ENCODE measurements at places on chromosomes 5 and 9.
A peak's percentile ranks its signal among the peaks of the same experiment; 100 is the strongest.

GRCh38 chr5:14321936-14322335 lies 178.8 kb downstream of the TRIO start:
- DNase-seq: no peak

- no peak for DNase-seq
These were observed 42.4 kb downstream of the OSTF1 start for GRCh38 chr9:75130621-75131230.

GRCh38 chr9:93693129-93693528 lies 116.7 kb downstream of the PHF2 start:
- no peak for DNase-seq

- DNase-seq: no peak
These were observed 82.2 kb upstream of the NFIB start for GRCh38 chr9:14396171-14396570.

GRCh38 chr5:69265931-69266330 lies 31.2 kb downstream of the CDK7 start:
- DNase-seq: peak; percentile 2
